CD8-positive, alpha-beta memory T cell (primary cell): ENCODE measurements at places on chromosomes 12 and 14.

GRCh38 chr14:87055007-87055406, 938.0 kb downstream of the GALC start:
- DNase-seq = no peak

DNA sequence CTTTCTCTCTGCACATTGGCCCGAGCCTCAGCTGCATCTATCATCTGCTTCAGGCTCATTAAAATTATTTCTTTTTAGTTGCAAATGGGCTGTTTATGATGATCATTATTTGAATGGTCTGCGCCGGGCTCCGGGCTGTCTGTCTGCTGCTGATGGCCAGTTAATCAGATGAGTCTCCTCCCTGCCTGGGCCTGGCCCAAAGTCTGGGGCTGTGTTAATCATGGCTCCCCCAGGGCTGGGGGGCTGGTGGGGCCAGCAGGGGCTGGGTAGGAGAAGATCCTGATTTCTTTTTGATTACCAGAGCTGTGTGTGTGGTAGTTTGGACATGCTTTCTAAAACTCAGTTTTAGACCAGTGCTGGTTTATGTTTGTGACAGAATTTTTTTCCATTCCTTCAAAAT, 159.1 kb downstream of the PHETA1 start:
- no peak for DNase-seq

GRCh38 chr14:74562515-74563232, 49.4 kb downstream of the LTBP2 start:
- DNase-seq = no peak

DNA sequence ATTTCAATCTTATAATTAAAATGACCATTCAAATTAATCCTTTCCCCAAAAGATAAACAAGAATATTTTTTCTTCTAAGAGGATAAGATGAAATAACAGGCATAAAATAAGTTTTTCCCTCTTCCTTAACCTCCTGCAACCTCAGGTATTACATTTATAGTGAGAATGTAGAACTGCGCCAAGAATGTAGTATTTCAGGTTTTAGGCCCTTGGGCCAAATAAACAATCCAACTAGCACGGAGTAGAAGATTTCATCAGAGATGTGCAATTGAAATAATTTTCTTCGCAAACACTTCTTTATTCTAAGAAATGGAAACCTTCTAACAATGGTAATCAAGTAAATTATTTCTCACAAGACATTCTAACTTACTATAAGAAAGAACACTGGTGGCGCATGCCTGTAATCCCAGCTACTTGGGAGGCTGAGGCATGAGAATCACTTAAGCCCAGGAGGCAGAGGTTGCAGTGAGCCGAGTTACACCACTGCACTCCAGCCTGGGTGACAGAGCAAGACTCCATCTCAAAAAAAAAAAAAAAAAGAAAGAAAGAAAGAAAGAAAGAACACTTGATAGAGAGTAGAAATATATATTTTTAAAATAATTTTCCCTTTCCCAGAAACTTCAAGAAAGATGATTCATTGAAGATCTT, 100.8 kb downstream of the TAOK3 start:
- DNase-seq = no peak

- no peak for DNase-seq
Observed at GRCh38 chr12:52615912-52616311, 2.4 kb downstream of the KRT73 start.
